Right cardiac atrium (tissue), 5 donors: ENCODE measurements at places on chromosomes 4 and X. TPM values are rescaled to one million over a fixed set of nuclear protein-coding genes. Genes with fewer than 3 reads are reported as not detected.

The CLCN4 gene
- 27.0 TPM for total RNA-seq

The ADH4 gene
- not detected for total RNA-seq

The ADH7 gene
- total RNA-seq = not detected

The ADRA2C gene
- 3.4 TPM for total RNA-seq

The VCX3A gene
- not detected for total RNA-seq

The CXCL11 gene
- 0.20 TPM for total RNA-seq

The GPM6B gene
- 15.9 TPM for total RNA-seq

The APOO gene
- total RNA-seq = 80.9 TPM

The NXF2 gene
- total RNA-seq = not detected

The PCDH7 gene
- 9.9 TPM for total RNA-seq

The SOWAHB gene
- total RNA-seq = not detected

The NPY2R gene
- not detected for total RNA-seq

The FGFBP1 gene
- 0.25 TPM for total RNA-seq

The PHKA1 gene
- 12.0 TPM for total RNA-seq

The ABHD18 gene
- 10.4 TPM for total RNA-seq
